ENCODE measurements at places on chromosomes 2 and 18.

- no peak for DNase-seq
Measured at GRCh38 chr2:85577386-85578242, at the start of gene VAMP8. Gene VAMP8, plus strand, starts transcription at chr2:85577586. Its CDS starts 61 bp downstream, at chr2:85577647.

GRCh38 chr2:205915130-205915524 is 170.8 kb downstream of the INO80D start:
- no peak for DNase-seq

DNA sequence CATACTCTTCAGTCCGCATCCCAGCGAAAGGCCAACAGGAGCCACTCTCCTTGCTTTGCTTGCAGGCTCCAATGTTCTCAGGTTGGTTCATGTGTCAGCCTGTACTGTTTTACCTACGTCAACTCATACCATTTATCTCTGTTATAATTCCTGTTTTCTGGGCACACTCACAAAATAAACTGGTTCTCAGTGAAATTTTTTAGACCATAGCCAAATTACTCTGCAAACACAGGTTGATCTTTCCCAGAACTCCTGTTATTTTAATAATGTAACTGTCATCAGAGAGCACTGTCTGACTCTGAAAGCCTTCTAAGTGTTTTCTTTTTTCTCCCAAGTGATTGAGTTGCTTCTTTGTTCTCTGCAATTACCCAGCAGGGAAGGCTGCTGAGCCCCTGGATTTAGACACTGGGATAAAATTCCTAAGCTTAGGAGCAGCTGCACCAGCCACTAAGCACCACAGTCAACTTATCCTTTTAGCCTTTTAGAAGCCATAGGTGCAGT is 111.6 kb upstream of the PIEZO2 start:
- DNase-seq = peak; percentile 61

GRCh38 chr2:239728751-239729150 is 296.4 kb downstream of the NDUFA10 start:
- no peak for DNase-seq

DNA sequence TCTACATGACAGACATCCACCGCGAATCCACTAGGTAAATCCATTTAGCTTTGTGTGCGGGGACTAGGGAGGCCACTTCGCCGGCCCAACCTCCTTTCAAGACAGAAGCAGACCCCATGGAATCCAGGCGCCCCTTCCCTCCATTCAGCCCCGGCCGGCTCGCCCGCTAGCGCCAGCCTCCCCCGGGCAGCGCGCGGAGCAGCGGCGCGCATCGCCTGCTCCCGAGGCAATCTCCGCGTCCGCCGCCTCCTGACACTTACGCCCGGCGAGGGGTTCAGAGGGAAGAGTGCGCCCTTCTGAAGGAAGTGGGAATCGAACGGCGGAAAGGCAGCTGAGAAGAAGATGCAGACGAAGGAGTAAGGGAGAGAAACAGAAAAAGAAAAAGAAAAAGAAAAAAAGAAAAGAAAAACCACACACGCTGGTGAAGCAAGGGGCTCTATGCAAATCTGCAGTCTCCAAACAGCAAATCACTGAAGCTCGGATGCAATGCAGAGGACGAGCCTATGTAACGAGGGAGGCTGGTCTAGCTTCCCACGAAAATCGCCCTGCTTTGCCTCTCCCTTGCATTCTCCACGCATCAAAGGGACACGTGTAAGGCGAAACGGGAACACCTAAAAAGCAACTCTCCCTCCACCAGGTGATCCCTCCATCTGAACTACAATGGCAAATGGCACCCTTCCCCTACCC is 684.4 kb downstream of the NRXN1 start:
- peak; percentile 72 for DNase-seq

GRCh38 chr2:9330612-9331270 is 92.6 kb downstream of the ITGB1BP1 start:
- no peak for DNase-seq

GRCh38 chr2:203898657-203899056 is 31.1 kb downstream of the CTLA4 start:
- DNase-seq = no peak

GRCh38 chr2:120898961-120899750 is 163.5 kb downstream of the GLI2 start:
- no peak for DNase-seq

- DNase-seq = no peak
Measured at GRCh38 chr18:72375618-72376017, 168.5 kb downstream of the CBLN2 start.

DNA sequence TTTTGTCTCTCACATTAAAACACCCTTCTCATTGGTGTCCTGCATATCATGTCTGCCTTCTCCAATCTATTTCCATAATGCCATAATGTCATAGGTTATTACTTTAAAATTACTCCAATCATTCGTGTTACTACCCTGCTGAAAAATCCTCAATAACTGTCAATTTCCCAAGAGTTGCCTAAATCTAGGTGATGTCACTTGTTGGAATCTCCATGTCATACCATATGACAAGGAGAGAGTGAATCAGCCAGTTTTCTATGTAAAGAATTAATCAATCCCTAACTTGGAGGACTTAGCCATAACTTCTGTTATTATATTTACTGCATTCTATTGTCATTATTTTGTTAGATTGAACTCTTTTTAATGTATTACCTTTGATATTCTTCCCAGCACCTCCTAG is 62.5 kb downstream of the PHLPP1 start:
- no peak for DNase-seq

DNA sequence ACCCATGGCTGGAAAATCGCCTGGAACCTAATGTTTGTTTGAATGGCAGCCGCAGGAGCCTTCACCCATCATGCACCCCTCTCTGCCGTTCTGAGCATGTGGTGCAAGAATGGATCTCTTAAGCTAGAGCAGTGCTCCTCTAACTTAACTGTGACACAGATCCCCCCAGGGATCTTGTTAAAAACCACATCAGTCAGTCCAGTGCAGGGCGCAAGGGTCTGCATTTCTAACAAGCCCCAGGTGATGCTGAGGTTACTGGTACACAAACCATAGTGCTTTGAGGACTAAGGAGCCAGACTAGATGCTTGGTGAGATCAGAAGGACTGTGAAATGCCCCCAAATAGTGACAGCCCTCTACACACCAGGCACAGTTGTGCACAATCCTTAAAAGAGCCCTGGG is 87.1 kb upstream of the KCTD1 start:
- DNase-seq = no peak

- DNase-seq = peak; percentile 73
Measured at GRCh38 chr2:96869822-96870625, at the start of gene SEMA4C. Gene SEMA4C, minus strand, starts transcription at chr2:96870080. Its CDS starts 2,194 bp downstream, at chr2:96867886.

- DNase-seq = no peak
Measured at GRCh38 chr18:36843784-36844183, 14.9 kb downstream of the KIAA1328 start.

DNA sequence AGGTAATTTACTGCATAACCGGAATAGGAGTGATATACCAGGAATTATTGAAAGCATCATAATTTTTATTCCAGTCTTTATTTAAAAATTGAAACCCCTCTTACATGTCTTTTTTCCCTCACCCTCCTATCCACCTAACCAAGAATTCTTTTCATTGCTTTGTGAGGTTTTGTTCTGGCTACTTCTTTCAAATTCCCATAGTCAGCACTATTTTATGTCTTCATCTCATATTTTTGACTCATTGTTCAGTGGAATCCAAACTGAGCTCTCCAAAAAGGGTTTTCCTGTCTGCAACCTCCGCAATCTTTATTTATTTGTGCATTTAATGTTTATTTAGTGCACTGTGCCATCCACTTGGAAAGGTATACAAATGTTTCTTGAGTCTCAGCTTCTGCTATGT is 128.5 kb downstream of the DOK6 start:
- DNase-seq = no peak

DNA sequence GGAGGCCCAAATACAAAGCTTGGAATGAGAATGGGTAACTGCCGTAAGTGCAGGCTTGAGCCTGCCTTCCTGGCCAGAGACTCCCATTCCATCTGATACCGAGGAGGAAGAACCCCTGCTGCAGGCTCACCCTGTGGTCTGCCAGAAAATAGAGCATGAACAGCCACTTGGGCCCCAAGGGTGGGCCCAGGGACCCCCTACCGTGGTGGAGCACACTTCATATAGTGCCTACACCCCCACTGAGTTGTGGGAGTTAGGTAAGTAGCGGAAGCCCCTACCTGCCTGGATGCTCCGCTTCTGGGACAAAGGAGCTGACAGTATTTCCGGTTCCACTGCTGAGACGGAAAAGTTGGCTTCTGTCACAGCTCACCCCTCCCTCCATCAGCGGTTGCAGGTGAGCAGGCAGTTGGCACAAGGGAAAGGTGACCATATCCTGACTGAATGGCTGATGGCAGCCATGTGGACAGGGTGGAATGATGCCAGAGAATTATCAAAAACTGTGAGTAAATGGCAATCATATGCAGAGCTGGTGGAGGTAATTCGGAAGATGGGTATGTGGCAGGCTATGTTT is 11.5 kb upstream of the C2orf42 start:
- DNase-seq = no peak

GRCh38 chr2:203685081-203685621 is 21.3 kb upstream of the CD28 start:
- no peak for DNase-seq

GRCh38 chr2:152485954-152486736 is 151.2 kb downstream of the FMNL2 start:
- no peak for DNase-seq

DNA sequence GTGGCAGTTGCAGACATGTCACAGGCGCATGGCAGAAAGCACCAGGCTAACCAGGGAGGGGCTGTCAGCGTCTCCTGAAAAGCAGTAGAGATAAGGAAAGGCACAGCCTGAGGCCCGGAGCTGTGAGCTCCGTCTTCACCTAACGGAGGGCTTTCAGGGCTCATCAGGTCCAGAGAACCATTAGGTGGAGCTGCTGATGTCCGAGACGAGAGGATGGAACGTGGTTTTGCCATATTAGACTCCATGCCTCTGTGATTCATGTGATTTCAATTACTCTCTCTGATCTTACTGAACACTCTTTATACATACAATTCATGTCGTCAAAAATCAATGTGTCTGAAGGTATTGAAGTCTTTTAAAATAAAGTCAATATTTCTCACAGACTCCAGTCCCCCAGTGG is 120.3 kb upstream of the RAB6C start:
- DNase-seq = no peak

- DNase-seq = peak; percentile 7
Measured at GRCh38 chr2:167336213-167336612, 447.9 kb downstream of the XIRP2 start.

DNA sequence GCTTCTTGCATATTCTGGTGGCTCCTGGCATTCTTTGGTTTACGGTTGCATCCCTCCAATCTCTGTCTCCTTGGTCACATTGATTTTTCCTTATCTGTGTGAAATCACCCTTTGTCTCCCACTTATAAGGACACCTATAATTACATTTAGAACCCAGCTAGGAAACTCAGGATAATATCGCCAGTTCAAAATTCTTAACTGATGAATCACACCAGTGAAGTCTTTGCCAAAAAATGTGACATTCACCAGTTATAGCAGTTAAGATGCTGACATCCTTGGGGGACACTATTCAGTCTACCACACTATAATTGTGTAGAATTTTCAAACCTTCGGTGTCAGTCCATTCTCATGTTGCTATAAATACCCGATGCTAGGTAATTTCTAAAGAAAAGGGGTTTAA is 320.2 kb downstream of the TMX3 start:
- DNase-seq = no peak

DNA sequence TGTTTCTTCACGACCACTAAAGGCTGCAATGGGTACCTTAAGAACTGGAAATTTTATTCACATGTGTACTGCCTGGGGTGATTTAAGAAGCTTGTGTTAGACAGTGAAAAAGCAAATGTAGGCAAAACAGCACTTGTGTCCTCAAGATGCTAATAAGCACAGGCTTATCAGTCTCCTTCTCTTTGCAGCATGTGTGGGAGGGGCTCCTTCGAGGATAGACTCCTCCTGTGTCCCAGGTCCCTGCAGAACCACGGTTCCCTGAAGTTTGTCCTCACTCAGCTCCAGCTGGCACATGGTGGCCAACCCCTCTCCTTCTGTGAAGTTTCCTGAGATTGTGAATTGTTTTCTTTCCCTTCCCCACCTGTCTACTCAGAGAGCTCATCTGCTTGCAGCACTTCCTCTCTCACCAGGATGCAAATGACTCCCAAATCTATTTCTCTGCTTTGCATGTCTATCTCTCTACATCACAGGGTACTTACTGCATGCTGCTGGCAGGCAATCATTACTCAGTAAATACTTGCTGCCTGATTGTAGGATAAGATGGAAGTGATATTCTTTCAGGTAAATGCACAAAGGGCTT is 589.6 kb upstream of the KLHL29 start:
- DNase-seq = no peak

- no peak for DNase-seq
Measured at GRCh38 chr2:45497355-45497754, 113.7 kb downstream of the SRBD1 start.

GRCh38 chr2:209389171-209389618 is 34.7 kb upstream of the MAP2 start:
- DNase-seq = peak; percentile 42

DNA sequence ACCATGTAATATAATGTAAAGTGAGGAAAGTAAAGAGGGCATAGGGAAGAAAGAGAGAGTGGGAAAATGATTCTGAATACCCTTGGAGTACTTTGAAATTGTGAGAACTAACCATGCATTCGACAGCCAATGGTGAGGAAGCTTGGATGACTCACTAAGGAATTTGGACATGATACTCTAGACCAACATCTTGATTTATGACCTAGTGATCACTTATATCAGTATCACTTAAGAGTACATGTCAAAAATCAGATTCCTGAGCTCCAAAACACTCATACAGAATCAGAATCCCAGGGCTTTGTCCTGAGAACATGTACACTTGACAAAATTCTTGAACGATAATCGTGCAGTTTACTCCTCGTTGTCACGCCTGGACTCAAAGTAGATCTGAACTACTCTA is 1899.8 kb upstream of the PIK3C3 start:
- DNase-seq = no peak

GRCh38 chr2:127105656-127106456 is 1.1 kb downstream of the BIN1 start:
- DNase-seq = no peak

- peak; percentile 59 for DNase-seq
Measured at GRCh38 chr2:76314271-76315020, 603.7 kb upstream of the GCFC2 start.

- DNase-seq = no peak
Measured at GRCh38 chr18:857986-858385, 45.9 kb upstream of the YES1 start.

DNA sequence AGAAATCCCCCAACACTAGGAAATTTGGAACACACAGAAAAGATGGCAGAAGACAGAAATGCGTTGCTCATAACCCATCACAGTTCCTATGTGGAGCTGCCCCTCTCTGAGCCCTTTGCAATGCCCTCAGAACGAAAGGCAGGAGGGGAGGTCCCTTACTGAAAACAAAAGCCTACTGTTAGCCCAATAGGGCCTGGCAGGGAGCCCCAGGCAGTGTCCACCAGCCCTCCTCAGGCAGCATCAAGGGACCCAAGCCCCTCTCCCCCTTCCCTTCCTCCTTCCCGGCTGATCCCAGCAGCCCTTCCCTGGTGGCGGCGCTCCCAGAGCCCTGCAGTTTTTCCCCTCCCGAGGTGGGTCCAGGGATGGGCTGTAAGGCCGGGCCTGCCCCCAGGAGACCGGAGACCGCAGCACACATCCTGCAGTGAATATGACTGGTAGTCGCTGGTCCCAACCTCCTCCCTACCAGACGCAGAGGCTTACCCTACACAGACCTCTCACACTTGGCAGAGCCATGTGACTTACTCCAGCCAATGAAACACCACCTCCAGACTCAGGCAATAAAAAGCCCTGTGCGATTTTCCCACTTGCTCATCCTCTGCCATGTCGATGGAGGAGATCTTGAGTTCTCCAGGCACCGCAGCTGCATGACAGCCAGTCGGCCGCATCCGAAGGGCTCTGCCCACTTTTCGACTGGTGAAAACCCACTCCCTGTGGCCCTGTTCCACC is 19.4 kb upstream of the DUSP2 start:
- DNase-seq = no peak
